Keratinocyte (primary cell): ENCODE measurements at places on chromosomes 3 and 15. TPM values are rescaled to one million over a fixed set of nuclear protein-coding genes. Genes with fewer than 3 reads are reported as not detected.

The ALDH1A2 gene
- polyA plus RNA-seq: 1.4 to 1.9 TPM (median 1.7 TPM) in 3 replicates

The CHP1 gene
- 62.7 to 108 TPM (median 98.5 TPM) in 3 replicates for polyA plus RNA-seq

The SV2B gene
- 0.01 to 0.04 TPM in 2 of 3 replicates, not detected in the other for polyA plus RNA-seq

GRCh38 chr3:146164971-146165769 is 4.2 kb upstream of the PLOD2 start:
- H3K27me3 ChIP-seq: no peaks in the 10 kb centered on the region
- H3K36me3 ChIP-seq: no peaks in the 10 kb centered on the region
- H3K4me3 ChIP-seq: no peak overlapping the region
- no peak for DNase-seq
- peak overlapping the region; percentile 25 for H3K27ac ChIP-seq
